ENCODE measurements at places on chromosomes 16 and 17.
A peak's percentile ranks its signal among the peaks of the same experiment; 100 is the strongest.

DNA sequence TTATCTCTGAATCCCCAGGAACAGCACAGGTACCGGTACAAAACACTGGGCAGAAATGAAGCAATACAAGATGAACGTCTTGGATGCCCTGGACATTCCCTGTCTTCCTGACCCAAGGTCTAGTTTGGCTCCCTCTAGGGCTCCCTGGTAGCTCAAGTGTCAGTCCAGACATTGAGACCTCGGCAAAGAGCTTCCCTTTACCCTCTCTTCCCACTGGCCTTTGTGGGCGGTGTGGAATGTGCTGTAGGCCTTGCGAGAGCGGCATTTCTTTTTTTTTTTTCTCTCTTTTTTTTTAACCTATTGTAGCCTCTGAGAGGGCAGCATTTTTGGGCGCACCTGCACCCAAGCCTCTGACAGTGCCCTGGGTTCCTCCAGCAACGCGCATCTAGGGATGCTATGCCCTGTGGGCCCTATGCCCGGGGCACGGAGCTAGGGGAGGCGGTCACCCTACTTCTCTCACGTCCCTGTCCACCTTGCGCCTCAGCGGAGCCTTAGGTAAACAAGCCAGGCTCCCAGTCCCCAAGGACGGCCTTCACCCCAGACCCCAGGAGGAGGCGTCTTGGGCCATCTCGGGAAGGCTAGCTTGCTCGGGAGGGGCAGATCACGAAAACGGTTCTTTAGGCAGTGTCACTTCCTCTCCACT, 1.2 kb upstream of the NFATC3 start:
- DNase-seq = no peak

DNA sequence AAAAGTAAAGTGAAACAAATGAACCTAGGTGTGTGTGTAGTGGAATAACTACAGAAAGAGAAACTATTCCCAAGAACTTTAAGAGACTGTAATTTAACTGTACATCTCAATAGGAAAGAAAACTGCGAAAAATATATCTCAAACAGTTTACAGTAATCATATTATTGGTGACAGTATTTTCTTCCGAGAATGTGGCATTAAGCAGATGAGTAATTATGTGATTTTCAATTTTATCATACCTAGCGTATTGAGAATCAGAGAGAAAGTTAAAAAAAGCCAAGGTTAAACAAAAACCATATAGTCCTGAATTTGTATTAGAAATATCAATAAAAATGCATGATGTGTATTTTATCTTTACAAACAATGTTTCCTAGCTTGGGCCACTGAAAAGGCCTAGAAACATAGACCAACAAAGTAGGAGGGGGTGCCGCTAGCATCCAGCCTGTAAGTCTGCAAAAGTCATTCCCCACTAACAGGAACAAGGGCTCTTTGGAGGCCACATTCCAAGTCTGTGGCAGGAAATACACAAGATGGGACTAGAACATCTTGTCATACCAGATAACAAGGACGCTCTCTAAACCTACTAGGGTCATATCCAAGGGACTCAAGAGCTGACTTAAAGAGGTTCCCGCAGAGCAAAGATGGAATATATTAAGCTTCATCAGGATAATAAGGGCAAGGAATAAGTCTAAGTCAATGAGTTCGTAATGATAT, 20.5 kb downstream of the RNF157 start:
- DNase-seq = no peak

DNA sequence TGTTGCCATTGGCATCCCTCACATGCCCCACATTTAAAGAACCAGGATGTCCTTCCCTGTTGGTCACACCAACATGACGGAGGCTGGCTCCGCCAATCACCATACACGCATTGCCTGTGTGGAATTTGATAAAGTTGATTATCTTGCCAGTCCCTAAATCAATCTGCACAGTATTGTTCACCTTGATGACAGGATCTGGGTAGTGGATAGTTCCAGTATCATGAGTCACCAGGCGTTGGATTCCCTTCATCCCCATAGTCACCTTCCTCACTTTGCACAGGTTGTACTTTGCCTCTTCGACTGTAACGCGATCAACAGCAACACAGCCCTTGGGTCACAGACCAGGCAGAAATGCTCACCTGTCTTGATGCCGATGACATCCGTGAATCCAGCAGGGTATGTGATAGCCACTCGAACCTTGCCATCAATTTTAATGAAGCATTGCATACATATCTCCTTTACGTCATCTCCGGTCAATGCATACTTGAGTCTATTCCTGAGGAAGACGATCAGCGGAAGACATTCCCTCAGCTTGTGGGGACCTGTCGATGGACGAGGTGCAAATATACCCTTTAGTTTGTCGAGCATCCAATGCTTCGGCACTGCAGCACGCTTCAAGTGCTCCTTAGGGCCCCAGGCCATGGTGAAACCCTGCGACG, 14.2 kb downstream of the CTRB2 start:
- DNase-seq = no peak

DNA sequence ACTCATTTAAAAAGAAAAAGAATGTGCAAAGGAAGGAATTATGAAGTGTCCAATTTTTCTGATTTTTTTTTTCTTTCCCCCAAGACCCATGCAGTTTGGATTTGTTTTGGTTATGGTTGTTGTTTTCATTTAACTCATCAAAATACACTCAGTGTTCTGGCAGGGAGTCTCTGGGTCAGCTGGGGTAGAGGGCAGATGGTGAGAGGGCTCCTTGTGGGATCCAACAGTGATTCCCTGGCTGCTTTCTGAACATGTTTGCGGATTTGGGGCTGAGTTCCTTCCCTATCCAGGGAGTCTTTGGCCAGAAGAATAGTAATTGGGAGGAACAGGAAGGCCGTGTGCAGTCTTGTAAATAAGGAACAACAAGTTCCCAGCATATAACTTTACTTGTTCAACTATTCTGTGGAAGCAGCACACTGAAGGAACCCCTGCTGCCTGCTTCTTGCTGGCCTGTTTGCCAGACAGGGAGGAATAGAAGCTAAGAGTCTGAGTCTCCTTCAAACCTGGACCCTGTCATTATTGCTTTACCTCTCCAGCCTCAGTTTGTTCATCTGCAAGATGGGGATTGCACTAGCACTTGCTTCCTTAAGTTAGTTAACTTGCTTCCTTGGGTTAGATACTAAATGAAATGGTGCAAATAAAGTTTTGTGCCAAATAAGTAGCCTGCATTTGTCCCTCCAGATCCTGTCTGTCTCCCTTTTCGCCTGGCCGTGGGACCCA, 32.1 kb downstream of the C17orf67 start:
- no peak for DNase-seq

- DNase-seq = no peak
These were observed 21.8 kb downstream of the NXPH3 start for GRCh38 chr17:49597436-49597835.

DNA sequence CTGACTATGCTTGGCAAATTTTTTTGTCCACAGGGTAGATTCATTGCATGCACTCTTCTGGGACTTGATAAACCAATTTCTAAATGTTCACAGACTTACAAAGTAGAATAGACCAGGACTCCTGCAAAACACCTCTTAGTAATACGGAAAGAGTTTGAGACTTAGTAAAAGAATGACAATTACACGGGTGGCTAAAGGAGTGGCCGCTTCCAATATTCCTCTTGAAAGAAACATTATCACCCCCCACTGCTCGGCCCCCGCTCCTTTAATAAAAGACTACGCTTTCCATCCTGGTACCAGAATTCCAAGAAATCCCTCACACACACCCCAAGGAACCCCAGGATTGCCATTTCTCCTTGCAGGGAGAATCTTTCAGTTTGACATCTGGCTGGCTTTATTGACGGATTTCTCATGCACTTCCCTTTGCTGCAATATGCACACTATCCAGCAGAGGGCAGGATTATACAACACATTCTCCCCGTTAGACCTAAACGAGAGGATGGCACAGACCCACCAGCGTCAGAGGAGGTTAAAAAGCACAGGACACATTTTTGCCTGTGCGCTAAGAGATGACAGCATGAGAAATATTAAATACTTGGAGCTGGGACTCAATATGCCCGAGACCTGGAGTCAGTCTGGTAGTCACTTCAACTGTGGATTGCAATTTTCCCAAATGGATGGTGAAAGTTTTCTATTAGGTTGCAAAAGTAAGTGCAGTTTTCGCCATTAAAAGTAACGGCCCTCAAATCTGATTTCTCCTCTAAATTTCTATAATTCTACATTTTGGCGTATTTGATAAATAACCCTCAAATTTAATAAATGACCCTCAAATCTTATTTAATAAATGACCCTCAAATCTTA, 46.6 kb upstream of the NUDT7 start:
- peak; percentile 67 for DNase-seq

GRCh38 chr17:71331754-71332325, 789.0 kb upstream of the SOX9 start:
- DNase-seq = no peak

DNA sequence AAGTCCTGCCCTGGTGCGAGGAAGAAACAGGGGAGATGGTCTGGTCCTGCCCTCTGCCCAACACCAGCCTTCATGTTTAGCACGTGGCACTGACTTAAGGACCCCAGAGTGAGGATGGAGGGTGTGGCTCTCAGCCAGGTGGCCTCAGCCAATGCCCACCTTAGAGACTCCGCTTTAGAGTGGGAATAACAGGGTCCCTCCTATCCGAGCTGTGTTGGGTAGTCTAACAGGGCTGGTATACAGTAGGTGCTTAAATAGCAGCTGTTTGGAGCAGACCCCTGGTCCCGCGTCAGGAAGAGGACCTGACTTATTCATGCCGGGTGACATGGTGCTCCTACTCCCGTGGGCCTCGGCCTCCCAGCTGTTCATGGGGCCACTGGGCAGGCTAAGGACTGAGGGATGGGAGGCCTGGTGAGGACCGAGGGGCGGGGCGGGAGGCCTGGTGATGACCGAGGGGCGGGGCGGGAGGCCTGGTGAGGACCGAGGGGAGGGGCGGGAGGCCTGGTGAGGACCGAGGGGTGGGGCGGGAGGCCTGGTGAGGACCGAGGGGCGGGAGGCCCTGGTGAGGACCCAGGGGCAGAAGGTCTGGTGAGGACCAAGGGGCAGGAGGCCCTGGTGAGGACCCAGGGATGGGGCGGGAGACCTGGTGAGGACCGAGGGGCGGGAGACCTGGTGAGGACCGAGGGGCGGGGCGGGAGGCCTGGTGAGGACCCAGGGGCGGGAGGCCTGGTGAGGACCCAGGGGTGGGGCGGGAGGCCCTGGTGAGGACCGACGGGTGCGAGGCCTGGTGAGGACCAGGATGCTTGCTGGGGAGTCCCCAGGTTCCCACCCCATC, 7.6 kb downstream of the ZFPM1 start:
- DNase-seq = no peak

GRCh38 chr17:46818316-46818928, at the start of gene WNT3:
Gene WNT3 (minus strand): TSS chr17:46818692. CDS start chr17:46818597, 95 bp downstream.
- peak; percentile 80 for DNase-seq

- no peak for DNase-seq
These were observed 32.9 kb downstream of the CPSF4L start for GRCh38 chr17:73228748-73229236.

GRCh38 chr17:10360578-10360977, 12.2 kb downstream of the MYH13 start:
- DNase-seq = no peak

- no peak for DNase-seq
These were observed 178.3 kb downstream of the PMP22 start for GRCh38 chr17:15086776-15087295.

DNA sequence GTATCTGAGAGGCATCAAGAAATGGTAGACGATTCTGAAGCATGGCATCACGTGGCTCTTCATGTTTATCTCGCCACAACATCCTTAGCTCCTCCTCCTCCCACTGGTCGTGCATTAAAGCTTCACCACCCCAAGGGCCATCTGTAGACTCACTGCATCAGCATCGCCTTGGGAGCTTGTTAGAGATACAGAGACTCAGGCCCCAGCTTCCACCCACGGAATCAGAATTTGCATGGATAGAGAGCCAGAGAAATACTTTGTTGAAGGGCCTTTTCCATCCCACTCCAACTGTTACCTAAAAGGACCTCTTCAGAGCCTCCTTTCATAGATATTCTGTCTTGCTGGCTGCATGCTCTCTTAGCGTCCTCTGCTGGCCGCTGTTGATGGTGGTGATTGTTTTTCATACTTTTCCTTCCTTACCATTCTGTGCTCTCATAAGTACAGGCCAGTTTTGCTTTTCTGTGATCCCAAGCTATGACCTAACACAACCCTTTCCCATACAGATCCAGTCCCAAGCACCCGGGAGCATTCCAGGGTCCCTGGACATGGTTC, 1049.4 kb upstream of the EEF2KMT start:
- DNase-seq = no peak

DNA sequence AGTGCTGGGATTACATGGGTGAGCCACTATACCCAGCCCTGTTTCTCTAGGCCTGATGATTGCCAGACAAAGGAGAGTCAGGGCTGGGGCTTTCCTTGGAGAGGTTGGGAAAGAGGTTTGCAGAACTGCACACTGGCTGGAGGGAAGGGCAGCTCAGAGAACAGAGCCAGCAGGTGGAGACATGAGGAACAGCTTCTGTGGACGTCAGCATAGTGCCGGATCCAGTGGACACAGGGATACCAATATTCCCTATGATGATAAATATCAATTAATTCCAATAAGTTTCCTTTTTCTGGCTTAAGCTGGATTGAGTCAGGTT, 43.2 kb upstream of the SCNN1B start:
- DNase-seq = no peak

DNA sequence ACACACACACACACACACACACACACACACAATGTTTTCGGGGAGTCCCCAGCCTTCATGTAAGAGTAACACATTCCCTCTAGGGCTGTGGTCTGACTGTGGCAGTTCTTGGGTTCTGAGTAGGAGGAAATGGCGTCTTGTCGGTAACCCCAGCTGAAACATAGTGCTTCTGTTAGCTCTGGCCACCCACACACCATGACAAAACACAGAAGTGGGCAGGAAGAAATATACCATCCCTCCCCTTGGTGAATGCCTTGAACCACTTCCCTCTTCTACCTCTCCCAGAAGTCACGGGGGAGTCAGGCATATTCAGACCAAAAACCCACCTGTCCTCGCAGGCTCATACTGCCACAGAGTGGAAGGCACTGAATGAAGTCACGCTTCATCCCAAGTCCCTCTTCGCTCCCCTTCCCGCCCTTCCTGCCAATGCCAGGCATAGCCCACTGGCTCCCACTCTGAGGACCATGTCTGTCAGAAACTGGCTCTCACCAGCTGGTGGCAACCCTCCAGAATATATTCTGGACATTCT, 11.5 kb downstream of the SLC35B1 start:
- DNase-seq = peak; percentile 79

- DNase-seq = no peak
These were observed 3.0 kb upstream of the NLRC5 start for GRCh38 chr16:56986361-56986760.

- DNase-seq = no peak
These were observed 285.4 kb downstream of the SHISA9 start for GRCh38 chr16:13186813-13187212.

All from activated CD8-positive, alpha-beta memory T cell treated with anti-CD3 and anti-CD28 coated beads, Interleukin-2, amount 50 U/mL, for 48 hours (primary cell).